Cardiac ventricle fibroblast (primary cell): ENCODE measurements at places on chromosomes 5 and 9. TPM values are rescaled to one million over a fixed set of nuclear protein-coding genes. Genes with fewer than 3 reads are reported as not detected.

The ISL1 gene
- total RNA-seq = not detected in 2 replicates

The ANKRD34B gene
- total RNA-seq = not detected in 2 replicates

The SLC4A9 gene
- not detected in 2 replicates for total RNA-seq

The TMC1 gene
- total RNA-seq = not detected in 2 replicates

The ADAMTS2 gene
- 112 and 121 TPM in 2 replicates for total RNA-seq
